ENCODE measurements at places on chromosomes 4 and X.

GRCh38 chr4:155948541-155948940 is 5.1 kb downstream of the CTSO start:
- DNase-seq: no peak

GRCh38 chr4:147509386-147509785 is 28.5 kb downstream of the EDNRA start:
- no peak for DNase-seq

GRCh38 chrX:40008791-40009461 is 88.8 kb downstream of the BCOR start:
- no peak for DNase-seq

- no peak for DNase-seq
Measured at GRCh38 chr4:172410363-172410762, 597.2 kb downstream of the GALNTL6 start.

GRCh38 chr4:107348188-107349050 is 312.3 kb upstream of the DKK2 start:
- DNase-seq: no peak

- DNase-seq: peak; percentile 5
Measured at GRCh38 chr4:92120810-92121498, 182.8 kb upstream of the GRID2 start.

DNA sequence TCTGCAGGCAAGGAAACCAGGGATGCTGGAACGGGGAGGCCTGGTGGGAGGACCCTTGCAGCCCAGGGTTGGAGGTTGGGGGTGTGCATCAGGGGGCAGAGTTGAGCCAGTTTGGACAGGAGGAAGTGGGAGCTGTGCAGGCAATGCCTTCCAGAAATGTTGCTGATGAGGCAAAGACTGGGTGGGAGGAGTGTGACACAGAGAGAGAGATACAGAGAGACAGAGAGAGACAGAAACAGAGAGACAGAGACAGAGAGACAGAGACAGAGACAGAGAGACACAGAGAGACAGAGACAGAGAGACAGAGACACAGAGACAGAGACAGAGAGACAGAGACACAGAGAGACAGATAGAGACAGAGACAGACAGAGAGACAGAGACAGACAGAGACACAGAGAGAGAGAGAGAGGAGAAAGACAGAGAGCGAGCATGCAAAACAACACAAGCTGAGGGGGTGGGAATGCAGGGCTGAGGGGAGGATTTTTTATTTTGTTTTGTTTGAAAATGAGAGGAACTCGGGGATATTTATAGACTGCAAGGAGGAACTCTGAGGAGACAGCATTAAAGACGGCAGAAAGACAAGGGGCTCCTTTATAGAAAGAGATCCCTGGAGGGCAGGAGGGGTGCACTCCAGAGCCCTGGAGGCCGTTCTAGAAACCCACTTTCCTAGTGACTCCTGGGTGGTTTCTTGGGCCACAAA is 1.9 kb upstream of the HAUS3 start:
- DNase-seq: peak; percentile 82

DNA sequence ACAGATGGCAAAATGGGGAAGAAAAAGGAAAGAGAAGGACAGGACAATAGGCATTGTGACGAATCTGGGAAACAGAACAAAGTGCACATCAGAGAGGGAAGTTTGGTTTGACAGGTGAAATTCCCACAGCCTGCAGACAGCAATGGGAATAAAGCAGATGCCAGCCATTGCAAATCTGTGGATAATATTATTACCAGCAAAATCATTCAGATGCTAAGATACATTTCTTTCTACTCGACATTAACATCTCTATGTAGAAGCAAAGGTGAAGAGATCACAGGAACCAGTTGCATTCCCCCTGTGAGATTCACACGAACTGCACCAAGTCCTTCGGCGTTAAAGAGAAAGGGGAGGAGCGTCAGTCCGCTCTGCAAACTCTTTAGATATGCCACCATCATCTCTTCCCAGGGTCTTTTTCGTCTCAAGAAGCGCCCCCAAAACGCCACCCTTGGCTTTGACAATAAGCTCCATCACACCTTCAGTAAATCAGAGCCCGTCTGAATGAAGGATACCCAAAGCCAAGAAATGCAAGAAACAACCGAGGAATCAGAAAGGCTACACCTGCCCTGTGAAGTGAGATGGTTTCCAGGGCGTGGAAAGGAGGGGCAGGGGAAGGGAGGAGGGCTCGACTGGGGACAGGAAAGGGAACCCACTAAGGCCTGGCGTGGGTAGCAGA is 1.9 kb downstream of the NEUROG2 start:
- DNase-seq: peak; percentile 42

DNA sequence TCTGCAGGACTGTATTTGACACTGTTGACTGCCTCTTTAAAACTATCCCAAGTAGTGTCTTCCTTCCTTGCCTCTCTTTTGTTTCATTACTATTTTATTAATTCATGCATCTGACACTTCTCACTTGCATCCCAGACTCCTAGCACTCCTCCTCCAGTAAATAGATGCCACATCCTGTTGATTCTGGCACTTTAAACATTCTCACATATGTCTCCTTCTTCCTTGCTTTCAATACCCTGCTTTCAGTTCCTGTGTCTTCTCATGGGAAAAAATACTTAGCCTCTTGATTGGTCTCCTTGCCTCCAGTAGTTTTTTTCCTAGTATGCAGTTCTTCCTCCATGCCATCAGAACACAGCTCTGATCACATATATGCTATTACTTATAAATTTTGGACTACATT is 5.1 kb downstream of the RNF128 start:
- no peak for DNase-seq

DNA sequence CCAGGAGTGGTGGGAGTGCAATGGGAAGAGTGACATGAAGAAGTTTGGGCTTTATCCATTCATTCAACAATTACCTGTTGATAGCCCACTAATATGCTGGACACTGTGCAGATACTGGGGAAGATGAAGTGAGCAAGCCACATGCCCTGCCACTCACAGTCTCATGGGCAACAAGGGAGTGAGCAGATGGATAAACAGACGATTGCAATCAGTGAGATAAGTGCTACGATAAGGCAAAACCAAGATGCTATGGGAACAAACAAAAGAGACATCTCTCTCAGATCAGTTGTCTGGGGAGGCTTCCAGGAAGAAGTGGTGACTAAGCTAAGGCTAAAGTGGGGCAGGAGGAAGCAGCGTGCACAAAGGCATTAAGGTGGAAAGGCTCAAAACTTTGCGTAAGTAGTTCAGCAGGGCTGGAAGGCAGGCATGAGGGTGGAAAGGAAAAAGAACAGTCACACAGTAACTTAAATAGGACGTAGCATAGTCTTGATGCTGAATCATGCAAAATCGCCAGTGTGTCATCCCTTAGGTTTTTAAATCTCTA is 31.7 kb downstream of the GAB3 start:
- no peak for DNase-seq

GRCh38 chrX:46953137-46953527 is 40.9 kb downstream of the JADE3 start:
- DNase-seq: peak; percentile 59

DNA sequence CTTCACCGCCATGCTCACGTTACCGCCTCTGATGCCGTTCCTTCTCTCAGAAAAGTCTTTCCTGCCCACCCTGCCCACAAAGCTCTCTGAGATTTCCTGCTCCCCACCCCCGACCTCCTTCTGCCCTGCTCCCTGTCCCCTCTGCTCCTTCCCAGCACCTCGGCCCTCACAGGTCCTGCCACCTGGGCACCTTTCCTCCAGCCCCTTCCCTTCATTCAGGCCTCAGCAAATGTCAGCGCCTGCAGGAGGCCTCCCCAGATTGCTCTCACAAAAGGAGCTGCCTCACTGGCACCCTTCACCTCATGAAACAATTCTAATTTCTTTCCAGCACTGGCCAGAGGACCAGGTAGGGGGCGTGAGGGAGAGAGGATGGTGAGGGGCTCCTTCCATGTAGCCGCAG is 33.6 kb upstream of the MXD4 start:
- DNase-seq: no peak

- no peak for DNase-seq
Measured at GRCh38 chrX:54564936-54565335, 34.9 kb downstream of the GNL3L start.

DNA sequence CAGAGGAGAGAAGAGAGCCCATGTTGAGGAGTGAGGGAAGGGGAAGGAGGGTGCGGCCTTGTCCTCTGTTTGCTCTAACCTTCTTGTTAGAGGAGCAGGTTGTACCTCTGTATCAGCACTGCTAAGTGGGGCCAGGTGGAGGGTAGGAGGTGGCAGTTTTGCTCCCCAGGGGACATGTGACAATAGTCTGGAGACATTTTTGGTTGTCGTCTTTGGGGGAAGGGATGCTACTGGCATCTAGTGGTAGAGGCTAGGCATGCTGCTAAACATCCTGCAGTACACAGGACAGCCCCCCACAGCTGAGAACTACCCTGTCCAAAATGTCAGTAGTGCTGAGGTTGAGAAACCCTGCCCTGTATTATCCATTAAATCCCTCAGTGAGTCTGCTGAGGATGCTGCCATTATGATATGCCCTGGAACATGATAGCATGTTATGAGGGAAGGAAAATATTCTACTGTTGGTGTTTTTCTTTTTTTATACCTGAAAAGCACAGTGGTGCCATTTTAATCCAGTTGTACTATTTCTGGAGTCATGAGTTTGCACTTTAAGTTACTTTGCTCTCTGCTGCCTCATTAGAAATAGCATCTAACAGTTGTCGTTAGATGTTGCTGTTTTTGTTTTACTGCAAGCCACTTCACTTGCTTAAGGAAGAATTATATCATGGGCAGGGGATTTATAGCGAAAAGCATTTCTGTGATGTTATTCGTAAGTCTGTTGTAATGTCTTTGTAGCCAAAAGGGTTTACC is 90.6 kb downstream of the LRP2BP start:
- DNase-seq: peak; percentile 26

- no peak for DNase-seq
Measured at GRCh38 chr4:15197005-15197404, 194.7 kb downstream of the CPEB2 start.

GRCh38 chr4:187027272-187027671 is 303.6 kb upstream of the FAT1 start:
- DNase-seq: no peak

- DNase-seq: no peak
Measured at GRCh38 chr4:165748321-165748720, 124.7 kb upstream of the TLL1 start.

DNA sequence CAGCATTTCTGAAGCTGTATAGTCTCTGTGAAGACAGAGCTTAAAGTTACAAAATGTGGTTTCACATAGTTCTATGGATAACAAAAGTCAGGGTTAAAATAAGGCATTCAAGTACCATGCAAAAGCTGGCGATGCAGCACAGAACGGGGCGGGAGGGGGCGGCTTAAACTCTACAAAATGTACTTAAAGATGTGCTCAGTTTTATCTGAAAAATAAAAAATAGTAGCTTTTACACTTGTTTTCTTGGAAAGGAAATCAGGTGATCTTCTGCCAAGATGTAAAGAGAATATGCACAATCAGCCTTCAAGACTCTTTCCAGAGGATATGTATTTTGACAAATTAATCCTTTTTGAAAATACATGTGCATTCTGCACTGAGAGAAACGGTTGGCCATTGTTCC is 301.7 kb upstream of the EMCN start:
- DNase-seq: no peak
